ENCODE measurements at places on chromosomes 6 and 20.

DNA sequence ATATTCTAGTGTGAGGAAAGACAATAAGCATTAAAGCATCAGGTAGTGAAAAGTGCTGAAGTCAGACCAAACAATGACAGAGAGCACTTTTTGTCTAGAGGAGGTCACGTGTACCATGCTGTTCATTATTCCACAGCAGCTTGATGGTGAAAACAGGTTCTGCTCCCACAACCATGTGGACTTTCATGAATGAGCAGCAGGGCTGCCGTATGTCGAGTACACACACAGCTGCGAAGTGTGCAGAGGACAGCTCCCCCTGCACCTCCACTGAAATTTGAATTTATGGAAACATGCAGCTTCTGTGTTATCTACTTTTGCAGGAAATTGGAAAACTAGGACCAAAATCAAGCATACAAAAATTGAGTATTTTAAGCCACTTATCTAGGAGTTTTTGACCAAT lies 85.3 kb downstream of the MAP7 start:
- DNase-seq = no peak

DNA sequence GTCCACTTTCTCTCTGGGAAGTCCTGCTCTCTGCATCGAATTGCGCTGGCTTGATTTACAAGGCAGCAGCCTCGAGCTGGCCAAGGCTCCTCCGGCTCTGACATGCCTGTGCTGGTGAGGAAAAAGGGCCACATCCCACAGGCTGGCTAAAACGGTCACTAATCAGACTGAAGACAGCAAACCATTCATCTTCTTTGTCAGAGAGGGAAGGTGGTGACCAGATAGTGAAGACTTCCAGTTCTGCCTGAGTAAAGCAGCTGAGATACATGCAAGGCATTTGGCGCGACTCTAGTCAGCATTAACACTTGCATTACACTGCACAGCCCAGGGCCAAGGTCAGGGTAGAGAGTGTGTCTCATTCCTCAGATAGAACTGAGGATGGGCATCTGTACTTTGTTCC lies 203.2 kb upstream of the MAP3K7 start:
- DNase-seq = no peak

- DNase-seq = peak; percentile 45
Observed at GRCh38 chr20:57660922-57661745, 40.9 kb upstream of the ZBP1 start.

- DNase-seq = no peak
Observed at GRCh38 chr20:37839955-37840354, 63.0 kb upstream of the VSTM2L start.

DNA sequence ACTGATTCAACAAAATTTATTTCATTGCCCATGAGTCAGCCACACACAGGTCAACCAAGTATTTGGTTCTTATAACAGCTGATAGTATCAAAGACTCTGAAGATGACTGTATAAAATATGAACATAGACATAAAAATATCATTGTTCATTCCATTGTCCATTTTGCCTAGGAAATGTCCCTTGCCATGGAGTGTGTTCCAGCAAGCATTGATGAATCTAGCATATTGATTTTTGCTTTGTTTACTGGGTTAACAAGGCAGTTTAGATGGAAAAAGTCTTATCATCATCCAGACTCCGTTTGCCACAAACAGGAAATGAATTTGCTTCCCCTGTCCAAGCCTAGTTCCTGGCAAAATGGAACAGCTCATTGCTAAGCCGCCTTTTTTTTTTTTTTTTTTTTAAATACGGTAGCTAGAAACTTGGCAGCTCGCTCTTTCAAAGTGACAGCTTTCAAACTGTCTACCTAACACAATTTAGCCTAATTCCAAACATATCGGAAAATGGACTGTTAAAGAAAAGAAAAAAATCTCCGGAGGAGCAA lies 7.5 kb downstream of the F13A1 start:
- no peak for DNase-seq

DNA sequence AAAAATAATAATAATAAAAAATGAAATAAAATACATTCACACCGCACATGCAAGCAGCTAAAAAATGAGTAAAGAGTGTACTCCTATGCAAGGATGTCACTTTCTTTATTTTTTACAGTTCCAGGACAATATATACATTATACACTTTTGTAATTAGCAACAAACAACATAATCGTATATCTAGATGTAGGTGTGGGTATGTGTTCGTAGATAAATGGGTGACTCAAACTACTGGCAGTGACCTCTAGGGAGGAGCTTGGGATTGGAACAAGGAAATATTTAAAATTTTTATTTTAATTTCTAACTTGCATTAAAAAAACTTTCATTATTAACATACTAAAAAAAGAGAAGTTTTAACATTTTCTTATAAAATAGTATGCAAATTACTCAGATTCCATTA lies 86.1 kb upstream of the MYLIP start:
- DNase-seq = no peak

DNA sequence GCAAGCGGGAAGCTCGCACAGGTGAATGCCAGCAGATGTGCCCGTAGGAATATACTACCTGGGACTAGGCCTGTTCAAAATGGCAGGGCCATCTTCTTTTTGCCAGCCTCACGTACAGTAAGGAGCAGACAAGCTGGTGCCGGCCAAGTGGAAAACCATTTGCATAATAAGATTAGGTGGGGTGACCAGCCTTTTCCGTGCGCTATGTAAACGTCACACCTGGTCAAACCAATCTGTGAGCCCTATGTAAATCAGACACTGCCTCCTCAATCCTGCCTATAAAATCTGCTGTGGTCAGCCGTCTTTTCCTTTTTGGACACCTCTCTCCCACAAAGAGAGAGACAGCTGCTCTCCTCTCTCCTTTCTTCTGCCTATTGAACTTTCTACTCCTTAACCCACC lies 60.8 kb upstream of the TMEM30A start:
- DNase-seq = no peak

DNA sequence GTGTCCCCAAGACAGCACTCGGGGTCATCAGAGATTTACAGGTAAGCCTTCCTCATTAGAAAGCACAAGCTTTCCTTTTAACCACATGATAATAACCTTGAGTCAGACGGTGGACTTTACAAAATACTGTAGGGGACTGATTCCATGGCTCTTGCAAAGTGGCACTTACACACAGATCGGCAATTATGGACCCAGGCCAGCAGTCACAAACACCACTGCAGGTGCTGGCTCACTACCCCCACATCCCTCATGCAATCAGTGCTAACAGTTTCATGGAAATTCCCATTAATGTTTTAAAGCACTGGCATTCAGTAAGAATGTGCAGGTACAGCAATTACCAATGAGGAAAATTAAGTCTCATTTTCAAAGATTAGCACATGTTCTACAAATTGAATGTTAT lies 516.5 kb downstream of the PRKN start:
- no peak for DNase-seq

GRCh38 chr6:122790423-122791309 lies 1.6 kb downstream of the SMPDL3A start:
- DNase-seq = no peak

DNA sequence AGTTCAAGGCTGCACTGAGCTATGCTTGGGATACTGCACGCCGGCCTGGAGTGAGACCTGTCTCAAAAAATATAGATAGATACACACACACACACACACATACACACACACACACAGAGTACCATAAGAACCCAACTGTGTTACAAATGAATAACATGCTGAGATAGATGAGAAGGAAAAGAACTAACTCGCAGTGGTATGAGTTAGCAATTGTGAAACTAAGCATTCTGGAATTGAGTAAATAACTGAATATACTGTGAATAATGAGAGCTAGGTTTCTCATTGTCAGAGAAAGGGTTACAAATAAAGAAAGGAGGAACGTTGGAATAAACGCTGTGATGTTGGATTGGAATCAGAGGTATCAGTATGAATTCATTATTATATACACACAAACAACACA lies 14.6 kb upstream of the FAXC start:
- DNase-seq = no peak

DNA sequence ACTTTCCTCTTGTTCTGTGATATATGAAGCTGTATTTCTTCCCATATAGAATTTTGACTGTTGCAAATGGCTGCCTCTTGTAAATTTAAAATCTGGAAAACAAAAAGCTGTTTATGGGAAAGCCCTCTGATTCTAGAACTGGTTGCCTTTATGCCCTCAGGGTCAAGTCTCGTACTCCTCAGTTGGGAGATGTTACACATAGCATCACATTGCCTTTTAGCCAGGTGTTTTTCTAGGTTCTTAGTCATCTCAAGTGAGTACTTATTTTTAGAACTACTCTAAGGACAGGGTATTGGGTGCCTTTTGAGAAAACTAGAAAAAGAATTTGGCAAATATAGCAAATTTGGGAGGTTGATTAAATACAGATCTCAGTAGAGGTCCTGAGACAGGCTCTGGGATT lies 58.5 kb downstream of the ANKS1A start:
- DNase-seq = no peak

DNA sequence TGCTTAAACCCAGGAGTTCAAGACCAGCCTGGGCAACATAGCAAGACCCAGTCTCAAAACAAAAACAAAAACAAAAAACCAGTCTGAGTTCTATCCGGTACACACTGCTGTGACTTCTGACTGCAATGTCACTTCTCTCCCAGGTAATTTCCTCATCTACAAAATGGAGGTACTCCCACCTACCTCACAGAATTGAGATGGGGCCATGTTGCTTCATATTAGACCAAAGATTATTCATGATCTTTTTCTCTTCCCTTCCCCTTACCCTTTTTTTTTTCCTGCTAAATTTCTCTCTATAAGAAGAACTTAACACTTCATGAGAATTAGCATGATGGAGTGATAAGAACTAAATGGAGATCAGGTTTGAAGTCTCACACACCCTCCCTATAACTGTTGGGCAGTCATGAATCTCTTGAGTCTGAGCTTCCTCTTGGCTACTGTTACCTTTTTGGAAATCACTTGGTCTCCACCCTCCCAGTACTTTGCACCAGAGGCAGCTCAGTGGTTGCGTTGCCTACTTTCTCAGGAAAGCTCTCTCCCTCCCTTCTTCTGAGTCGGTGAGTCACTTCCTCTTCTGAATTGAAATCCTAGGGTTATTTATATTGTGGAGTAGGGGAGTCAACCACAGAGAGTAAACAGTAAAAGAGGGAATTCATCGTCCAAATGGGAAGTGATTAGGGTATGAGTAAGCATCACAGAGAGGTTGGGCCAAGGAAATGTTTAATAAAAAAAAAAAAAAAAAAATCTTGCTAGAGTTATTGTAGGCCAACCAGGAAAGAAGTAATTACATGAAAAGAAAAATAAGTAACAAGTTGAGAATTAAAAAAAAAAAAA lies 59.9 kb upstream of the MAP7 start:
- no peak for DNase-seq

GRCh38 chr6:75084018-75084417 lies 121.8 kb downstream of the COL12A1 start:
- no peak for DNase-seq

GRCh38 chr20:51800060-51800871 lies 2.1 kb downstream of the SALL4 start:
- peak; percentile 82 for DNase-seq

- no peak for DNase-seq
Observed at GRCh38 chr6:156886409-156886808, 109.2 kb downstream of the ARID1B start.

DNA sequence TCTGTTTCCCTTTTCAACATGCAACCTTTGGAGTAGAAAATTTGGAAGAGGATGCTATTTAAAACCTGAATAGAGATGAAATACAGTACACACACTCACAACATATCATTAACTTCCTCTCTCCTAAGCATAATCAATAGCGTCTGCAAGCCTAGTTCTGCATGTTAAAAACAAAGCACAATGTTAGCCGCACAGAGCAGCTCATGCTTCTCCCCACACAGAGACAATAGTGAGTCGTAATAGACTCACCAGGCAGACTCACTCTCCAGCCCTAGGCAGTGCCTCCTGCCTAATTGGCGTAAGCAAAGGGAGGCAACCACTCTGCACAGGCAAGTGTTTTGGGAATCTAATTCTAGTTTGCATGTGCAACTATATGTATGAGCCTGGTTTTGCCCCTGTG lies 45.8 kb upstream of the ARID1B start:
- DNase-seq = no peak

DNA sequence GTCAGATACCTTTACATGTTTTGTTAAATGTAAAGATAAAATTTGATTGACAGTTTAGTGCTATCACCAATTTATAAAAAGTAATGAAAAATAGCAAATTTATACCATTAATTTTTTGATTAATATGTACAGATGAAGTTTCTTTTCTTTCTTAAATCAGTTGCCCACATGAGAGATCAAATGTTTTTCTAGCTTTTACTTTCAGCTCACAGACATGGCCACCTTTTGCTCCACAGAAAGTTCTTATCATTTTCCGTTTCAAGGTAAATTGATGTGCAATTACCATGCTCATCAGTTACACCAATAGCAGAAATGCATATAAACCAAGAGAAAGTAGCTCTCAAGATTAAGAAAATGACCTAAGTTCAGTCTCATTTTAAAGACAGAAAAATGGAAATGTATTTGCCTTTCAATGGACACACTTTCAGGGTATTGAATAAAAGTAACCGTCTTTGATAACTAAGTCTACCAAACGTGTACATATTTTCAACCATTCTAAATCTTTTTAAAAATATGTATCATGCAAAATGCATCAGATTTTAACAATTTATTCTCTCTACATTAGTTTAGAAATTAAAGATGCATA lies 16.6 kb upstream of the EXOC2 start:
- DNase-seq = no peak

DNA sequence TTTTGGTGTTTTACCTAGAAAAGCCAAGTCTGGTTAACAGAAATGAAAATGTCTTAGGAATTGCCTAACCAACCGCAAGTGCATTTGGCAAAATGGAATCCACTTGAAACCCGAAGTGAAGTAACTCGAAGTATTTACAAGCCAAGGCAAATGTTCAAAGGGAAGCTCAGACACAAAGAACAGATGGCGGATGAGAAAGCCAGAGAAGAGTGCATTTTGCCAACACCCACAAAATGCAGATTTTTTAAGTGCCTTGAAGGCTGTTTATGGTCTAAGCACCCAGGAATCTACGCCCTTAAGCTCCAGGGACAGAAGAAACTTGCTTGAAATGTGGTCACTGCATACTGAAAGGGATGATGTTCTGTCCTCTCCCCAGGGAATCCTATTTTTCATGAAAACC lies 70.0 kb upstream of the TBXT start:
- no peak for DNase-seq

DNA sequence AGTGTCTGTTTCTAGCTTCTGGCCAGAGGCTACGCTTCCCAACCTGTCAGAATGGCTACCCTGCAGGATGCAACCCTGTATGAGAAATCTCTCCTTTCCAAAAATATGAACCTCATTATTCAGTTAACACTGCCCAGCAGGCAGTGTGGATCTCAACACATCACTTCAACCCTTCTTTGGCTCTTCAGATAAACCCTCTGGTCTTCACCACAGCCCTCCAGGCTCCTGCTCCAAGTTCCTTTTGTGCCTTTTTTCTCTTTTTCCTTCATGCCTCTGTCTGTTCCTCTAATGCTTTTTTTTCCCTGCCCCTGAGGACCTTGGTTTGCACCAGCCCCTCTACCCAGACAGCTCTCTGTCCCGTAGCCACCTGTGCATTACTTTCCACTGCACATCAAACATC lies 207.4 kb downstream of the MYLK4 start:
- no peak for DNase-seq

DNA sequence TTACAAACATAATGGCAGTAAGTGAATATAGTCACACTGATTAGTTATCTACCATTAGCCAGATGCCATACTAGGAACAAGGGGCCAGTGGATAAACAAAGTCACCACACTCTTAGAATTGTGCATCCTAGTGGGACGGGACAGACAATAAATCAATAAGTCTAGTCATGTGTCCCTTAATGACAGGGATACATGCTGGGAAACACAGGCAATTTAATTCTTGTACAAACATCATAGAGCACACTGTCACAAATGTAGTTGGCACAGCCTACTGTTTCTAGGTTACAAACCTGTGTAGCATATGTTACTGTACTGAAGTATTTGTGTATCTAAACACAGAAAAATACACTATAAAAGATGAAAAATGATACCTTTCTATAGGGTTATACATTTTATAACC lies 123.0 kb upstream of the FAM184A start:
- no peak for DNase-seq

Measured in activated CD8-positive, alpha-beta memory T cell treated with anti-CD3 and anti-CD28 coated beads for 24 hours (primary cell).